ENCODE measurements at places on chromosomes 1 and 21.
A peak's percentile ranks its signal among the peaks of the same experiment; 100 is the strongest.

DNA sequence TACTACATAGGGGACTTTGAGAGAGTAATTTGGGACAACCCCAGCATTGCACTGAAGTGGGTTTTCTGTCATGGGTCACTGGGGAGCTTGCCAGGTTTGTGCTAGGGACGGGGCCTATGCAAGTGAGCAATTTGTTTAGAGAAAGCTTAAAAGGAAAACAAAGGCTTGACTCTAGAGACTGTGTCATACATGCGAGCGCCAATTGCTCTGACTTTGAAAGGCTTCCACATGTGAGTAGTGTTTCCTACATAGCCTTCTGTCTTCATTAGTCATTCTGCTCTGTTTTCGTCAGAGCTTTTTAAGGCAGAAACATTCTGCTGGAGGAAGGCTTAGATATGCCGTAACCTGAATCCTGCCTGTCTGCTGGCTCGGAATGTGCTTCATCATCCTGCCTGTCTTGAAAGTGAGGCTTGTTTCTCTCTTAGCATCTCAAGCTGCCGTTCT lies 28.4 kb downstream of the TRIM45 start:
- DNase-seq = no peak

GRCh38 chr1:171655746-171656116 lies 3.2 kb upstream of the MYOC start:
- DNase-seq = no peak

DNA sequence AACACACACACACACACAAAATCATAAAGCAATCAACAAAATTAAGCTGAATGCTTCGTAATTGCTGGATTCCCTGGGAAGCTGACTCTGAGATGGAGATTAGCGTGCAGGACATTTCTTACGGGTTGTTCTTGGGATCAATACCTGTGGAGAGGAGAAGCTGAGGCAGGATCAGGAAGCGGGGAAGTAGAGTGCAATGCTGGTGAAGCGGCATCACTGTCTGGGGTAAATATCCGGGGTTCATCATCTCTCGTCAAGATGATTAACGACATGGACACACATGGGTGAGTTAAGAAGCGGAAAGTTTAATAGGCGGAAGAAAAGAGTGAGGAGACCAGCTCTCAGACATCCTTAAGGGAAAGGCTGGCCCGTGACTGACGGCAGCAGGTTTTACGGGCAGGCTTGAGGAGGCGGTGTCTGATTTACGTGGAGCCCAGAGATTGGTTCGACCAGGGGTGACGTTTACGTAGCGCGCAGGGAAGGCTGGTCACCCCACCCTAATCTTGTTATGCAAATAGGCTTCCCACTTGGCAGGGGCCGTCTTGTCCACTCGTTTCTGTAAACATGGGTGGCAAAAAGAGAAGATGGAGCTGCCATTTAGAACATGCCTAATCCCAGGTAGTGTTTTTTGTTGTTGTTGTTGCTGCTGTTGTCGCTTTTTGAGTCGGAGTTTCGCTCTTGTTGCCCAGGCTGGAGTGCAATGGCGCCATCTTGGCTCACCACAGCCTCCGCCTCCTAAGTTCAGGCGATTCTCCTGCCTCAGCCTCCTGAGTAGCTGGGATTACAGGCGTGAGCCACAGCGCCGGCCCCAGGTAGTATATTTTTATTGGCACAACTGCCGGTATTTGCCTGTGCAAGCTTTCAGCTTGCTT lies 135.6 kb upstream of the KCNJ15 start:
- DNase-seq = no peak

- no peak for DNase-seq
These were observed 4.3 kb upstream of the BCAR3 start for GRCh38 chr1:93685918-93686317.

- DNase-seq = no peak
These were observed 936 bp upstream of the NCAM2 start for GRCh38 chr21:20997311-20997635.

- no peak for DNase-seq
These were observed 166.9 kb downstream of the NCAM2 start for GRCh38 chr21:21165063-21165645.

DNA sequence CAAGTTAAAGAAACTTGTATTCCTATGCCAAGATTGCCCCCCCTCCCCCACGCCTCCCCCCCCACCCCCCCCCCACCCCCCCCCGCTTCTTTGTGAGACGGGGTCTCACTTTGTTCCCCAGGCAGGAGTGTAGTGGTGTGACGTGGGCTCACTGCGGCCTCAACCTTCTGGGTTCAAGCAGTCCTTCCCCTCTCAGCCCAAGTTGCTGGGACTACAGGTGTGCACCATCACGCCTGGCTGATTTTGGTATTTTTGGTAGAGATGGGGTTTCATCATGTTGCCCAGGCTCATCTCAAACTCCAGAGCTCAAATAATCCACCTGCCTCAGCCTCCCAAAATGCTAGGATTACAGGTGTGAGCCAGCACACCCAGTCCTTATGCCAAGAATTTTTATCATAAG lies 136.6 kb downstream of the POU2F1 start:
- DNase-seq = no peak

DNA sequence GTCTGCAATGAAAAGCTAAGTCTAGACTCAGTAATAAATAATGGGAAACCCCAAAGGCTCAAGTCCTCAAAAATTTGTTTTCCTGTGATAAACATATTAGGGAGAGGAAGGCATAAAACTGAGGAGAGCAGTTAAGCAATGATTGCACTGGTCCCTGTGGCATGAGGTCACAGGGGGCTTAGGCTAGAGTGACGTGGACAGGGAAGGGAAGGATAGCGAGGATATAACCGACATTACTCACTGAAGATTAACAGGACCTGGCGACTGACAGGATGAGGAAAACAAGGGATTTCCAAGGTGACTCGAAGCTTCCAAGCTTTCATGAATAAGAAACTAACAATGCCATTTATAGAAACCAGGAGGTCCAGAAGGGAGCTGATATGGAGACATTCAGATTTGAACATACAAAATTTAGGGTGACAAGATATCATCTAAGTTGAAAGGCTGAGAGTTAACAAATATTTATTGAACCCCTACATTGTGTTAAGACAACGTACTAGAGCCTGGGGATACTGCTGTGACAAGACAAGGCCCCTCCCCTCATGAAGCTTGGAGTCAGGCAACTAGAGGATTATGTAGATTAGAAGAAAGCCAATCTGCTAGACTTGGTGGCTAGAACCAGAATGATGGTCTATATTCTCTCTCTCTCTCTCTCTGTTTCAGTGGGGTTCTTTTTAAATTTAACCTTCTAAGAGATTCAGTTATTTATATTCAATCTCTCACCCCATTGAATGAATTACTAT lies 33.2 kb upstream of the PKN2 start:
- no peak for DNase-seq

GRCh38 chr1:153941826-153942725 lies 4.4 kb downstream of the DENND4B start:
- no peak for DNase-seq

GRCh38 chr21:16834791-16835190 lies 678.1 kb upstream of the CXADR start:
- DNase-seq = no peak

- no peak for DNase-seq
These were observed 230.2 kb downstream of the LMO4 start for GRCh38 chr1:87558921-87559320.

- DNase-seq = no peak
These were observed 6.9 kb upstream of the SRP9 start for GRCh38 chr1:225770561-225771248.

DNA sequence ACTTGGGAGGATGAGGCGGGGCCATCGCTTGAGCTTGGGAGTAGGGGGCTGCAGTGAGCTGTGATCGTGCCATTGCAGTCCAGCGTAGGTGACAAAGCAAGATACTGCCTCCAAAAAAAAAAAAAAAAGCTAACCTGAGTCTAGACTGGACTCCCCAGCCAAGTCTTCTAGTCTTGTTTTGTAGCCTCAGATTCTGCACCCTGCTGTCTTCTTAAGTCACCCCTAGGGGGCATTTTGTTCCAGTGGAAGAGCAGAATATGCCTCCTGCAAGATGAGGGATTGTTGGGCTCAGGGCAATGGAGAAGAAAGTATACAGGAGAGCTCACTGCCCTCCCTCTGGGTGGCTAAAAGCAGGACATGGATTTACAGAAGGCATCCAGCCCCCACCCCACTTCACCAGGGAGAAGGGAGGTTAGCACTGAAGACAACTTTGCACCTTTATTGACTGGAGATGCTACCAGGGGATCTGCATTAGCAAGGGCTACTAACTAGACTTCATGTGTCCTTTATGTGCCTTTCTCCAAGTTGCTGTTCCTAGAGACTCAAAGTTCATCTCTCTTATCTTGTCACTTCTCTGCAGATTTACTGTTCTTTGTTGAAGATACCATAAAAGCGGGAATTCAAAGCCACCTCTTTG lies 15.3 kb upstream of the RNF187 start:
- no peak for DNase-seq

DNA sequence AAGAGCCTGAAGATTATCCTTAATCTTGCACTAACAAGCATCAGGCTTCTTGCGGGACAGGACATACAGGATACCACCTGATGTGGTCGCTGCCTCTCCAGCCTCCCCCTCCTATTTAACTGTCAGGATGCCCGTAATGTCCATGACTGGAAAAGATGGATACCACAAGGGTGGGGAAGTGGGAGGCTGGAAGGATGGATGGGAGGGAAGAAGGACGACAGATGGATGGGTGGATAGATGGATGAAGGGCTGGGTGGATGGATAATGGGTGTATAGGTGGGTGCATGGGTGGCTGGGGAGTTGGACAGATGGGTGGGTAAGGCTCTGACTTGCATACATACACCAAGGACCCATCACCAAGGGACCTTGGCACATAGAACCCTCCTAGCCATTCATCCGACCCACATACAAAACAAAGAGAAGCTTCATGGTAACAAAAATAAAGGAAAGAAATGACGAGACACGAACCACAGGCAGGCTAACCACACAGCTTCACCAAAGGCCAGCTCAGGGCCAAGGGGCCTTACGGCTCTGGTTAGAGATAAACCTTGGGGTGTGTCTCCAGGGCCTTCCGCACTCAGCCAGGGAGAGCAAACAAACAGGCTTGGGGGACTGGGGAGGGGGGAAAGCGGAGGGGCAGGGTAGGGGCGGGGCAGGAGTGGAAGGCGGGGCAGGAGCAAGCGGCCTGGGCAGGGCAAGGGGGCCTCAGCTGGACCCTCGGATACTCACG lies 50.5 kb downstream of the HSPG2 start:
- no peak for DNase-seq

DNA sequence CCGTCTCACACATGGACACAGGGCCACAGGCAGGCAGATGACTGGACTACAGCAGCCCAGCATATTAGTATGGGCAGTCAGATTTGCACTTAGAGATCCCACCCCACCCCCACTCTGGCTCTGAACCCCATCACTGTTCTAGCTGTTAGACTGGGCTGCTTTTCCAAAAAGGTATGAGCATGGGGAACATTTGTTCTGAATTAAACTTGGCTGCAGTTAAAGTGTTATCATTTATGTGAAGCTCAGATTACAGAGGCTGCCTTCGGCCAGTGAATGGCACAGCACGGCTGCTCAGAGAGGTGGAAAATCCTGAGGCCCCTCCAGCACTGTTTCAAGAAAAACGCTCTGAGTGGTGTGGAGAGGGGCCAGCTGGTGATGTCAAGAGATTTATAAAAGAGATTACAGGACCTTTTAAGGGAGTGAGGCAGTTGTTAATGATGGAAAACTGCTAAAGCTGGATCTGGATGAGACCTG lies 6.9 kb upstream of the NOS1AP start:
- DNase-seq = no peak

DNA sequence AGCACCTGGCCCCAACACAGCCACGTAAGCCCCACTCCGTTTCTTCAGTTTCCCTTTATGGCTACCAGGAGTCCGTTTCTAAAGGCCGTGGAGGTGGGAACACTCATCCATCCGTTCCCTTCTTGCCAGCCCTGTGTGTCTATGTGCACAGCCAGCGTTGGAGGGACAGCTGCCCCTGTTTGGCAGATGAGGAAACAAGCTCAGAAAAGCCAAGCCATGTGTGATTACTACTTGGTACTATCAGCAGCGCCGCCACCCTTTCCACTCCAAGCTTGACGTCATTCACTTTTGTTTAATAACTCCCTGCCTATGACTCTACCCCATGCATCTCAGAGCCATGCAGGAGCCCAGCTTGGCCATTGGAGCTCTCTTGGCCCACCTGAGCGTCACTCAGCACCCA lies 3.5 kb downstream of the LRP8 start:
- no peak for DNase-seq

DNA sequence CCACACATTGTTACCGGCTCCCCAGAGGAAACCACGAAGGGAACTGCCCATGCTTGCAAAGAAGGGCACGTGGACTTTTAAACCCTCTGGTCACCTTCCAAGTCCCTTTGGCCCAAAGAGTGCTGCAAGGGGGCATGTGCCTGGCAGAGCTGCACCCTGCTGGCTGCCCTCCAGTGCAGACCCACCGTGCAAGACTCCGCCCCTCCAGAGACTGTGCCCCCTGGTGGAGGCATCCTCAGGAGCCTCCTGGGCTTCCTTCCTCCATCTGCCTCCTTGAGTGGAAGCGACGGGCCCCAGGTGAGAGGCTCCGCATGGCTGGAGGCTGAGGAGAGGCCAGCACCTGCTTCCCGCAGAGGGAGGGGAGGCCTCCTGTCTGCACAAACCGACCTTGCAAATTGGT lies 100.6 kb downstream of the CRYAA start:
- peak; percentile 20 for DNase-seq

GRCh38 chr1:153545067-153546055 lies at the start of gene S100A4:
TSS of gene S100A4 (minus strand) at chr1:153545806. CDS start at chr1:153544794, 1,012 bp downstream.
- DNase-seq = peak; percentile 93

DNA sequence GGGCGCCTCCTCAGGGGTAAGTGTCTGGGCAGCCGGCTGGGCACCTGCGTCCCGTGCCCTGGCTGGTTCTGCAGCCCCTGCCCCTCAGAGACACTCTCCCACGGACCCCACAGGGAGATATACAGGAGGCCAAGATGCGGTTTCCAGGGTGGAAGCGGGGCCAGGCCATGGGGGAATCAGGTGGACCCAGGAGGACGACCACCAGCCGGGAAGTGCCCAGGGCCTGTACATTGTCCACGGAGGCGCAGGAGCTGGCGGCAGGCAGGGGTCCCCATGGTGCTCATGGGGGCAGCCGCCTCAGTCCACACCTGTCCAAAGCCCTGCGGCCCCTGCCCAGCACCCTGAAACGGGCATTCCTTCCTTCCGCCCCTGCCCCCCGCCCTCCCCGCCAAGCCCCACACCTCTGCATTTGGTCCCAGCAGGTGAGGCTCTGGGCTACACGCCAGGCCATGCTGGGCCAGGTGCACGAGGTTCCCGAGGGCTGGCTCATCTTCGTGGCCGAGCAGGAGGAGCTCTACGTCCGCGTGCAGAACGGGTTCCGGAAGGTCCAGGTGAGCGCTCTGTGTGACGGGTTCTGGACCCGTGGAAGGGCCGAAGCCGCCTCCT lies 36.7 kb downstream of the SLC19A1 start:
- DNase-seq = no peak

DNA sequence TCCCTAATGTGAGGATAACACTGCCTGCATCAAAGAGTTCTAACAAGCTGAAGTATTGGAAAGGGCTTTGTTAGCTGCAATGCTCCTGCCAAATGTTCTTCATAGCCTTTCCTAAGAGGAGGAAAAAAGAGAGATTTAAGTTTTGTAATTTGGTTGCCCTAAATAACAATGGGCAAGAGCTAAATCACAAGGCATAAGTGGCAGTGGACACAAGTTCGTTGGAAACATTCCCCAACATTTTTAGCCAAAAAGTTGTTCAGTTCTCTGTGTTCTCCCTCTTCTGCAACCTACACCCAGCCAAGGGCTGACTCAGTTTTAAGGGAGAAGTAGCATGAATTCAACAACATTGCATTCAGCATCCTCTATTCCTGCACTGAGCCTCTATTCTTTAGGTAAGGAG lies 2.6 kb upstream of the UQCRHL start:
- no peak for DNase-seq
